ENCODE measurements at places on chromosomes 5 and 9. TPM values are rescaled to one million over a fixed set of nuclear protein-coding genes. Genes with fewer than 3 reads are reported as not detected.

DNA sequence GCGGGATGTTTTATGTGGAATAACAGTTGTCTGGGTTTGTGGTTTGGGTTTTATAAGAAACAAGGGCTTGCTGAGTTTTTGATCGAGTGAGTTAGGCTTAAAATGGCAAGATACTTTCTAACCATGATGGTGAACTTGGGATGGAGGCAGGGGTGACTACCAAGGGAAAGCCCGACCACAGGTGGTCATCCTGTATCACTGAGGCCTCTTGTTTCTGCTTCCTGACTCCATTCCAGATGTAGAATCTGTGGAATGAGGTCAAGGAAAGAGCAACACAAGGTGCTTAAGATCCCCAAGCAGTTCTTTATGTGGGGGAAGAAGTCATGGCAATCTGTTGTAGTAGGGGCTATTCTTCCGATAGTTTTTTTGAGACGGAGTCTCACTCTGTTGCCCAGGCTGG is 122.3 kb downstream of the GOLPH3 start:
- no peaks in the 10 kb centered on the region for H3K27me3 ChIP-seq
- peaks cover 5% of the 10 kb centered on the region for H3K36me3 ChIP-seq
- peaks cover 16% of the 10 kb centered on the region for H3K4me1 ChIP-seq

GRCh38 chr9:130927995-130928900 is 10.8 kb downstream of the FIBCD1 start:
- H3K4me3 ChIP-seq: no peak overlapping the region
- H3K27ac ChIP-seq: no peak overlapping the region
- H3K4me1 ChIP-seq: peaks cover 16% of the 10 kb centered on the region
- H3K27me3 ChIP-seq: no peaks in the 10 kb centered on the region

ADAM19 gene
- total RNA-seq: 19.2 TPM

RFESD gene
- total RNA-seq: 4.5 TPM

DNA sequence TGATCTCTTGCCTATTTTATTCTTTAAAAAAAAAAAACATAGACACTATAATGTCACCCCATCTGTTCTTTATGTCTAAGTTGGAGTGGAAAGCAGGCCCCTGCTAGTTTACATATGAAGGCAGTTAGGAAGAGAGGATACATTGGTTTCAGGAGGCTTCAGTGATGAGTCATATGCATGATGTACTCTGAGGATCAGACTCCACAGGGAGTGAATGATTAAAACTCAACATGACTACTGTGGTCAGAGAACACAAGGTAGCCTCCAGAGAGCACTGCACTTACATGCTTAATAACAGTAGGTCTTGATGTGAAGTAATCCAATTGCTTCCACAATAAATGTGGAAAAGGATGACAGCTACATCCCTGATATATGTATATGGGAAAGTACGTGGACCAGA is 22.7 kb upstream of the FSTL4 start:
- no peak overlapping the region for H3K27ac ChIP-seq
- H3K27me3 ChIP-seq: peaks cover 6% of the 10 kb centered on the region
- H3K4me3 ChIP-seq: no peak overlapping the region
- no peak for DNase-seq

DNA sequence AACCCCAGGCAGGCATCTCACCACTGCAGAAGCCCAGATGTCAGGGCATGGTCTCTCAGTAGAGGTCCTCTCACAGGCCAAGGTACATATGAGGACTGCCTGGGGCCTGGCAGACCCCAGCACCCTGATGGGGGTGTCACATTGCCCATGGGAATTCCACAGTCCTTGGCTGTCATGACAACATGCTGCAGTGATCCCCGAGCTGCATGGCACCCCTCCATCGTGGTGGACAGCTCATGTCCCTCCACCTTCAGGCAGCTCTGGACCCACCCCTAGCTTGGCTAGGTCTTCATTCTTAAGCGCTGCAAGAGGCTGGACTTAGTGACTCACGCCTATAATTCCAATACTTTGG is 74.1 kb upstream of the LRRTM2 start:
- no peaks in the 10 kb centered on the region for H3K36me3 ChIP-seq
- peaks cover 30% of the 10 kb centered on the region for H3K4me1 ChIP-seq
- H3K4me3 ChIP-seq: no peak overlapping the region
- H3K27me3 ChIP-seq: no peaks in the 10 kb centered on the region

DNA sequence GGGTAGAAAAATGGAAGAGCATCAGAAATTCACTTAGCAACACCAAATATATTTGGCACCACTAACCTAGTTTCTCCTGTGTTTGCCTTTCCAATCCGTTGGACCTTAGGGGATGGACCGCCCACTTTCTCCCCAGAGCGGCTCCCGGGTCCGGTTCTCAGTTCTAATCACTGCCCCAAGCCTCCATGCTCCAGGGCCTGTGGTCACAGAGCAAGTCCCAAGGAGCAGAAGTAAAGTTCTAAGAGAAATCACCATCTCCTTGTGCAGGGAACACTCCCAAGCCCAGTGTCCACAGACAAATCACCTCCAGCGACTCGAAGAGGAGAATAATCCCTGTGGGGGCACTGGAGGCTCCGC is 728 bp upstream of the SLC1A1 start:
- H3K36me3 ChIP-seq: no peaks in the 10 kb centered on the region
- H3K27me3 ChIP-seq: peaks cover 28% of the 10 kb centered on the region
- H3K4me3 ChIP-seq: peak overlapping the region; percentile 84
- peaks cover 41% of the 10 kb centered on the region for H3K4me1 ChIP-seq
- DNase-seq: peak; percentile 37

DNA sequence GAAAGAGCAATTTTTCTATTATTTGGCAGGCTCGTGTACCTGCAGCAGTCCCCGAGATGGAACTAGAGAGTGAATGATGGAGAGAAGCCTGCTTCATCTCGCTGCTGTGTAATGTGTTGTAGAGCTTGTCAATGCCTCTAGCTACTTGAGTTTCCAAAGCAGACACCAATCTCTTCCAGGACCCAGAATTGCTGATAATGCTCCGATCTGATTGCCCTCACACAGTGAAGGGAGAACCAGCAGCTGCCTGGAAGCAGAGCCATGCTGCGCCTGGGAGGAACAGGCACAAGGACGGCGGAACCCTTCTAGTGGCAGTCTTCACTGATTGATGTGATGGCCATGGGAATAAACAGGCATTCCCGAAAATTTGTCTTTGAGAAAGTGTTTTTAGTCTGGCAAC is 288.0 kb downstream of the ICE1 start:
- DNase-seq: no peak
- no peak overlapping the region for H3K27ac ChIP-seq
- peaks cover 9% of the 10 kb centered on the region for H3K4me1 ChIP-seq
- peaks cover 15% of the 10 kb centered on the region for H3K36me3 ChIP-seq
- no peaks in the 10 kb centered on the region for H3K27me3 ChIP-seq
- no peak overlapping the region for H3K4me3 ChIP-seq

GRCh38 chr9:99093492-99093791 is 11.5 kb upstream of the TGFBR1 start:
- no peak for DNase-seq
- H3K36me3 ChIP-seq: peaks cover 12% of the 10 kb centered on the region
- no peaks in the 10 kb centered on the region for H3K27me3 ChIP-seq
- no peak overlapping the region for H3K4me3 ChIP-seq

GRCh38 chr5:138508958-138509357 is 34.1 kb downstream of the ETF1 start:
- no peak overlapping the region for H3K4me3 ChIP-seq
- H3K27me3 ChIP-seq: no peaks in the 10 kb centered on the region
- DNase-seq: no peak
- H3K4me1 ChIP-seq: no peaks in the 10 kb centered on the region
- no peak overlapping the region for H3K27ac ChIP-seq
- H3K36me3 ChIP-seq: peaks cover 57% of the 10 kb centered on the region

RANBP17 gene
- 27.4 TPM for total RNA-seq

DNA sequence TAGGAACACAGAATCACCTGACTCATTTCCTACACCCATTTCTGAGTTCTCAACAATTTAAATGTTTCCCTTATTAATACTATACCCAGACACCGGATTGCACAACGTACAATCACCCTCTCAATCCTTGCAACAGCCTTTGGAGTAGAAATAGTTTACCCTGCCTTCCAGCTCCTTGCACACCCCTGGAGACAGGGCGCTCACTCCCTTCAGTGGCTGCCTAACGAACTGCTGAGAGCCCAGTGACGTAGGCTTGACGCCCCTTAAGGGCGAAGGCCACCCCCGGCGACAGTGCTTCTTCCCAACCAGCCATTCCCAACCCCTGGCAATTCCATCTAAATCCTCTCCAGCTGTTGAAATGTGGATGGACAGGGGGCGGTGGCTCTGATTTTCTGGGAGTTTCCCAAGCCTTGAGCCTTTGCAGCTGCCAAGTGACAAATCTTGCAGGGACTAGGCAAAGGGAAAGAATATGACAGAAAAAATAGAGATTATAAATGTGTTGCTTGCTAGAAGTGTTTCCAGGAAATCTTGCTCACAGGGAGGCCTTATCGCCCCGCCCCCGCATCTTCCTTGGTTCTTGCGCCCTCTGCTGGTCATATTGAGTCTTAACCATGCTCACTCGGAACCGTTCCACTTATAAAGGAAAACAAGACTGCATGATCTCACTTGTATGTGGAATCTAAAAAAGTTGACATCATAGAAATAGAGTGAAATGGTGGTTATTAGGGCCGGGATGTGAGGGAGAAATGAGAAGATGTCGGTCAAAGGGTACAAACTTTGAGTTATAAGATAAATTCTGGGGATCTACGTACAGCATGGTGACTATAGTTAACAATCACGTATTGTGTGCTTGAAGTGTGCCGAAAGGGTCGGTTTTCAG is 7.6 kb upstream of the BARX1 start:
- H3K27me3 ChIP-seq: peaks cover 53% of the 10 kb centered on the region
- H3K4me3 ChIP-seq: no peak overlapping the region
- DNase-seq: peak; percentile 70
- no peak overlapping the region for H3K27ac ChIP-seq

- H3K36me3 ChIP-seq: no peaks in the 10 kb centered on the region
- no peaks in the 10 kb centered on the region for H3K4me1 ChIP-seq
- H3K27ac ChIP-seq: no peak overlapping the region
- no peak for DNase-seq
- H3K27me3 ChIP-seq: no peaks in the 10 kb centered on the region
Measured at GRCh38 chr5:170181902-170182301, 50.9 kb upstream of the C5orf58 start.

GRCh38 chr5:55601204-55601618 is 66.4 kb upstream of the PLPP1 start:
- no peak for DNase-seq
- no peaks in the 10 kb centered on the region for H3K27me3 ChIP-seq
- peaks cover 40% of the 10 kb centered on the region for H3K4me1 ChIP-seq

ADAMTS6 gene
- total RNA-seq: 2.8 TPM

SLC45A2 gene
- total RNA-seq: not detected

DNA sequence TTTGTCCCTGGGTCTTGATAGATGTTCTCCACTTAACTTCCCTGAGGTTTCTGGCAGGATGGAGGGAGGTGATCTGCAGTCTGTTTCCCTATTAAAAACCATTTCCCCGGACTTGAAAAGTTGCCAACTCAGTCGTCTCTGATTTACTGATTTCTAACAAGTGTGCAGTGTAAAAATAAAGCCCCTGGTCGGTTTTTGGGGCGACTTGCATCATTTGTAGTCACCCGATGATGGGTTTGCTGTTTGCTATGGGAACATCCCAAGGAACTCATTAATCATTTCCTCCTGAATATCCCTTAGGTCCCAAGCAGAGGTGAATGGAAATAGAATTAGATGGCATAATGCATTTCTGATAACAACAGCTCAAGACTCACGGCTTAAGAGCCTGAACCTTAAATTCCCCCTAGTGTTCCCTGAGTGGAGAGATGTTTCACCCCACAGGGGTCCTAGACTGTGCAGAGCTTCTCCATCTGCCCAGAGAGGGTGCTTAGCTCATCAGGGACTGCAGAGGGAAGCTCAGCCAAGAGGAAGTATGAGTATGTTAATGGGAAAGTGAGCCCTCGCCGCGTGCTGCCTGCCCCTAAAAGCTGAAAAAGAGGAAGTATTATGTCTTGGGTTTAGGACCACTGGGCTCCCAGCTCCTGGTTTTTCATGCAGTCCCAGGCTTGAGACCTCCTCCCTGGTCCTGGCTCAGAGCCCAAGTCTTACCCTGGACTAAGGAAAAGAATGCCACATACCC is 115.1 kb upstream of the DAP start:
- no peak for DNase-seq
- H3K4me1 ChIP-seq: peaks cover 7% of the 10 kb centered on the region
- H3K27me3 ChIP-seq: no peaks in the 10 kb centered on the region
- no peak overlapping the region for H3K27ac ChIP-seq

ADAMTS13 gene
- total RNA-seq: 15.9 TPM

- no peak for DNase-seq
- no peak overlapping the region for H3K4me3 ChIP-seq
- H3K27ac ChIP-seq: no peak overlapping the region
Measured at GRCh38 chr5:157485811-157486210, 25.8 kb downstream of the NIPAL4 start.

GRCh38 chr5:133114933-133115310 is 63.1 kb downstream of the HSPA4 start:
- H3K36me3 ChIP-seq: no peaks in the 10 kb centered on the region
- no peak for DNase-seq
- H3K27me3 ChIP-seq: no peaks in the 10 kb centered on the region
- H3K4me3 ChIP-seq: no peak overlapping the region
- H3K27ac ChIP-seq: no peak overlapping the region
- H3K4me1 ChIP-seq: no peaks in the 10 kb centered on the region

DNA sequence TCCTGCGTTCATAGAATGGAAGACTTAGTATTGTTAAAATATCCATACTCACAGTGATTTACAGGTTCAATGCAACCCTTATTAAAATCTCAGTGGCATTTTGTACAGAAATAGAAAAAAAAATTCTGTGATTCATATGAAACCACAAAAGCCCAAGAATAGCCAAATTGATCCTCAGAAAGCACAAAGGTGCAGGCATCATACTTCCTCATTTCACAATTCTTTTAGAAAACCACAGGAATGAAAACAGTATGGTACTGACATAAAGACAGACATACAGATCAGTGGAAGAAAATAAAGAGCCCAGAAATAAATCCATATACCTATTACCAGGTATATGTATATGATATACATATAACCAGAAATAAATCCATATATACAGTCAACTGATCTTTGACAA is 86.8 kb upstream of the MEGF10 start:
- no peak for DNase-seq
- H3K27me3 ChIP-seq: no peaks in the 10 kb centered on the region
- H3K4me1 ChIP-seq: peaks cover 6% of the 10 kb centered on the region
- no peak overlapping the region for H3K27ac ChIP-seq
- H3K36me3 ChIP-seq: peaks cover 3% of the 10 kb centered on the region

GRCh38 chr5:147451193-147451592 is 58.7 kb downstream of the DPYSL3 start:
- H3K27me3 ChIP-seq: no peaks in the 10 kb centered on the region
- H3K27ac ChIP-seq: peak overlapping the region; percentile 96
- H3K36me3 ChIP-seq: peaks cover 16% of the 10 kb centered on the region
- peaks cover 78% of the 10 kb centered on the region for H3K4me1 ChIP-seq
- H3K4me3 ChIP-seq: peak overlapping the region; percentile 96

DNA sequence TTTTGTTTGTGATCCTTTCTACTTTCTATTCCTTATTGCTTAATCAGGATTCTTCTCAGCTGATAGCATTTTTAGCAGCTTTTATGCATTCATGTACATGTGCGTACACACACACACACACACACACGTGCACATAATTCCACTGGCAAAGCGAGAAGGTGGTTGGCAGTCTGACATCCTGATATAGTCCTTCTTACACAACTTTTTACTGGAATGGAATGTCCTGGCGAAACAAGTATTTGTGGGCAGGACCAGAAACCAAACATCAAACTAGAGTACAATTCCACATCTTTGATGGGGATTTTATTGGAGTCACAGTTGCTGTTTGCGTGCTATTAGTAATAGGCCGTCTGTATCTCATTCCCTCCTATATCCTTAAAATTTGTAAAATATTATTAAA is 356.5 kb downstream of the CCDC171 start:
- H3K36me3 ChIP-seq: no peaks in the 10 kb centered on the region
- H3K27ac ChIP-seq: no peak overlapping the region
- no peaks in the 10 kb centered on the region for H3K4me1 ChIP-seq

GRCh38 chr9:112050544-112051475 is 124.3 kb downstream of the SUSD1 start:
- DNase-seq: no peak
- H3K4me3 ChIP-seq: no peak overlapping the region
- no peaks in the 10 kb centered on the region for H3K4me1 ChIP-seq
- H3K36me3 ChIP-seq: peaks cover 3% of the 10 kb centered on the region
- no peak overlapping the region for H3K27ac ChIP-seq
- no peaks in the 10 kb centered on the region for H3K27me3 ChIP-seq

Data from WTC11 (cell line).